Astrocyte (in vitro differentiated cells and primary cell): ENCODE measurements at places on chromosomes 12 and 14.

GRCh38 chr12:49854976-49855375, 12.1 kb upstream of the BCDIN3D start:
- DNase-seq: no peak

DNA sequence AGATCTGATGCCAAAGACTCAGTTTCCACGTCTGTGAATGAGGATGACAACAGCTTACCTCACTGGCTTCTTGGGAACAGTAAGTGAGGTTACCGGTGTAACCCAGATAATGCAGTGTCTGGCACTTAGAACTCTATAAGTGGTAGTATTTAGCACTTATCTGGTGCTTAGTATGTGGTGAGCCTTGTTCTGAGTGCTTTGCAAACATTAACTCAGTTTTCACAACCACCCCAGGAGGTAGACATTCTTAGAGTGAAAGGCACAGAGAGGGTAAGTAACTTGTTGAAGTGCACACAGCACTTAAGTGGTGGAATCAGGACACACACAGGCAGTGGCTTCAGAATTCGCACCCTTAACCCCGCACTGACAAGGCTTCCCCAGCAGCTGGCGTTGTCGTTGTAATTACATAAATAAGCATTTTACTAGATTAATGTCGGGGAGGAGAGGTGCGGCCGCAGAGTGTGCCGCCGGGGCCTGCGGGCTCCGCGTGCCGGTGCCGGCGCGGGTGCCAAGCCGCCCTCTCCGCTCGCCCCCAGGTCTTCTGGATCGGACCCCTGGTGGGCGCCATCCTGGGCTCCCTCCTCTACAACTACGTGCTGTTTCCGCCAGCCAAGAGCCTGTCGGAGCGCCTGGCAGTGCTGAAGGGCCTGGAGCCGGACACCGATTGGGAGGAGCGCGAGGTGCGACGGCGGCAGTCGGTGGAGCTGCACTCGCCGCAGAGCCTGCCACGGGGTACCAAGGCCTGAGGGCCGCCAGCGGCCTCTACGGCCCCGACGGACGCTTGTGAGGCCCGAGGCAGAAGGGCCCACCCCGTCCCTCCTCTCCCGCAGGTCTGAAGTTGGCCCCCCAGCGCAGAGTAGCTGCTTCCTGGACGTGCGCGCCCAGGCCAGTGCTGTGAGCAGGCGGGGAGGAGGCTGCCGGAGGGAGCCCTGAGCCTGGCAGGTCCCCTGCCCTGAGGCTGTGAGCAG, 4.6 kb downstream of the AQP2 start:
- DNase-seq: no peak

GRCh38 chr12:62481843-62482540, 15.4 kb downstream of the MON2 start:
- no peak for DNase-seq

- peak; percentile 49 for DNase-seq
These were observed 23.4 kb upstream of the RAB35 start for GRCh38 chr12:120139958-120140357.

DNA sequence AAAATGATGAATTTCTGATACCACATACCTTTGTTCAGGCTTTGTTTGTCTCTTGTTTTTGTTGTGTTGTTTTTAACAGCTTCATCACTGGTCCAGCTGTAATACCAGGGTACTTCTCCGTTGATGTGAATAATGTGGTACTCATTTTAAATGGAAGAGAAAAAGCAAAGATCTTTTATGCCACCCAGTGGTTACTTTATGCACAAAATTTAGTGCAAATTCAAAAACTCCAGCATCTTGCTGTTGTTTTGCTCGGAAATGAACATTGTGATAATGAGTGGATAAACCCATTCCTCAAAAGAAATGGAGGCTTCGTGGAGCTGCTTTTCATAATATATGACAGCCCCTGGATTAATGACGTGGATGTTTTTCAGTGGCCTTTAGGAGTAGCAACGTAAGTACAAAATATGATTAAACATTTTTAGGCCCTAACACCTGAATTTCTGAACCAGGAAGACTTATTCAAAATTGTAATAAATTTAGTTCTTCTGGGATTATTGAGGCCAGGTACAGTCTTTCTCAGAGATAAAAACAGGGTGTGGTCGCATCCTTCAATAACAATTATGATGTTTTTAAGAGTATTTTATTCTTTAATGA, 22.4 kb downstream of the RXYLT1 start:
- no peak for DNase-seq

- no peak for DNase-seq
These were observed 235.2 kb upstream of the KRR1 start for GRCh38 chr12:75746621-75747020.

GRCh38 chr14:55731881-55732498, 152.0 kb downstream of the KTN1 start:
- no peak for DNase-seq

GRCh38 chr12:84016956-84017355, 895.6 kb downstream of the SLC6A15 start:
- DNase-seq: no peak

- no peak for DNase-seq
These were observed 39.7 kb upstream of the SMUG1 start for GRCh38 chr12:54228471-54228870.

GRCh38 chr12:48008950-48009349, 4.7 kb upstream of the COL2A1 start:
- DNase-seq: no peak

- no peak for DNase-seq
These were observed at the start of gene MYO1H for GRCh38 chr12:109347589-109347988. TSS of gene MYO1H (plus strand) at chr12:109347900. CDS start at chr12:109347961, 61 bp downstream.

- DNase-seq: peak; percentile 6
These were observed 124.1 kb upstream of the RFLNA start for GRCh38 chr12:124170760-124171159.

GRCh38 chr12:58741226-58741625, 179.1 kb downstream of the LRIG3 start:
- DNase-seq: no peak

GRCh38 chr12:26728205-26729050, 104.6 kb downstream of the ITPR2 start:
- no peak for DNase-seq

DNA sequence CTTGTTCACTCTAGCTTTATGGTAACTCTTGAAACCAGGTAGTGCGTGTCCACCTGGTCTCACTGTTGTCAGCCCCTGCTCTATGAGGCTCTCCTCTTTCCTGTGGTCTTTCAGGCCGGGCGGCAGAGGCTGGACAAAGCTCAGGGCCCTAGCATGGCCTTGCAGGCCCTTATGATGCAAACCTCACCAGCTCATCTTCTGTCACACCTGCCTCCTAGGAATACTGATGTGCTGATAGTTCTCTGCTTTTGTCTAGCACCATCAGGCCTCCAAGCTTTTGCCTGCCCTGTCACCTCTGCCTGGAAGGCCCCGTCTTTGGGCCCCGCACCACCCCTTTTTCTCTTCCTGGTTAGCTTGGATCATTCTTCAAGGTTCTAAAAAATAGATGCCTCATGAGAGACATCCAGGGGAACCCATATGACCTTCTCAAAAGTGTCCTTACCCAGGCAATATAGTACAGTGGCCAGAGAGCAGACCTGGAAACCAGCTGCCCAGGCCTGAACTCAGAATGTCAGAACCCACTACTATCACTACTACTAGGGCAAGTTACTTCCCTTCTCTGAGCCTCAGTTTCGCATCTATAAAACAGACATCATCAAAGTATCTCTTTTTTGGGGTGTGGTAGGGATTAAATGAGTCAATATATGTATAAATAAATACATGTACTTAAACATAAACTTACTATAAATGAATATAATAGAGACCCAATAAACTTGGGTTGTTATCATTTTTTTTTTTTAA, 91.7 kb downstream of the ZFP36L1 start:
- DNase-seq: no peak

- no peak for DNase-seq
These were observed 19.7 kb downstream of the ASPG start for GRCh38 chr14:104105071-104105821.

- DNase-seq: no peak
These were observed 68.0 kb downstream of the NIN start for GRCh38 chr14:50762931-50763300.

DNA sequence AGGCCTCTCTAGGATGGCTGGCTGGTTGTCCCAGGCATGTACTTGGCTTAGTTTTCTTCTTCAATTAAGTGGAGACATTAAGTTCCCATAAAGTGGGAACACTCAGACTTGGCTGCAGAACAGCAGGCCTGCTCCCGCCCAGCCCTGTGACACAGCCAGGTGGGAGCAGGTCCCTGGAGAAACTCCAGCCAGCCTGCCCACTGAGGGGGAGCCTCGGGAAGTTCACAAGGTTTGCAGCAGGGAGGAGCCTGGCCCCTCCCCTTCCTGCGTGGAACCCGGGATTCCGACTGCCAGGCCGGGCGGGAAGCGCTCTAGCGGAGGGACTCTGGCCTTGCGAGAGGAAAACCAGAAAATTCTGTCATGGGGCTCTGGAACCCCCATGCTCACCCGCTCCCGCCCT, 98.3 kb upstream of the EVL start:
- DNase-seq: no peak

DNA sequence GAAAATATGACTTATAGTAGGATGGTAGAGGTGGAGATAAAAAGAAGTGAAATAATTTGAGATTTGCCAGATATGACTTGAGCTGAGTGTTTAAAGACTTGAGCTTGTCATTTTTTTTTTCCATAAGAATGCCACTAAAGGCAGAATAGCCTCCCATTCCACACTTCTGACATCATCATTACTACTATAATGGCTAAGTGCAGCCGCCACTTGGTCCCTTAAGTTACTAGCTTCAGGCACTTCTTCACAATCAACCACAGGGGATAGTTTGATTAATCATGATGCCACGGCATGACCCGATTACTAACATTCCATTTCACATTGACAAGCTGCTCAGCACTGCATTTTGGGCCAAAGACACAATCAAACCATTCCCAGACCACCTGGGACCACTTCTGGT, 127.9 kb downstream of the EFCAB11 start:
- peak; percentile 43 for DNase-seq

GRCh38 chr12:31029468-31029867, 44.2 kb upstream of the DDX11 start:
- DNase-seq: no peak

- no peak for DNase-seq
These were observed 9.2 kb upstream of the CYP46A1 start for GRCh38 chr14:99674776-99675381.

GRCh38 chr12:54393207-54393609, 8.7 kb upstream of the ZNF385A start:
- DNase-seq: no peak

GRCh38 chr12:54360717-54361456, 3.4 kb downstream of the GPR84 start:
- peak; percentile 60 for DNase-seq

DNA sequence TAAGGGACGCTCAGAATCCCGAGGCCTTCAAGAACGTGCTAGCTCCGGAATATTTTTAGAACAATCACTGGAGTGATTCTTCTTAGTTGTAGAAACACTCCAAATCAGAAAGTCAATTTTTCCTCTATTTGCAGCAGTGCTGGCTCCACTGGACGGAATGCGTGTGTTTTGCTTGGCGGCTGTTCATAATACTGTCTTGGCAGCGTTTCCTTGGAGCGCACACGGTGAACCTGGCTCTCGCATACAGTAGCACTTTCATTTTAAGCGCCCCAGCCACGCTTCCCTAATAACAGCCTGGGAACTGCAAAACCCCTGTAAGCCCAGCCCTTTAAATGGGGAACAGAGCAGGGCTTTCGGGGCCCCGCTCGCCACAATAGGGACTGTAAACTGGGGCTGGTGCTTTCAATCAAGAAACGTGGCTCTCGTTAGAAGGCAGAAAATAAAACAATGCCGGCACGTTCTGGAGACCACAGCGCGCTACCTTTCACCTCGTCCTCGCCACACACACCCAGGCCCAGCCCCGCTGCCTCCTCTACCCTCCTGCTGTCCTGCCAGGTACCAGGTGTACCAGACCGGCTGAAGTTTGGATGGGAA, 79.9 kb downstream of the BCL11B start:
- DNase-seq: peak; percentile 80

DNA sequence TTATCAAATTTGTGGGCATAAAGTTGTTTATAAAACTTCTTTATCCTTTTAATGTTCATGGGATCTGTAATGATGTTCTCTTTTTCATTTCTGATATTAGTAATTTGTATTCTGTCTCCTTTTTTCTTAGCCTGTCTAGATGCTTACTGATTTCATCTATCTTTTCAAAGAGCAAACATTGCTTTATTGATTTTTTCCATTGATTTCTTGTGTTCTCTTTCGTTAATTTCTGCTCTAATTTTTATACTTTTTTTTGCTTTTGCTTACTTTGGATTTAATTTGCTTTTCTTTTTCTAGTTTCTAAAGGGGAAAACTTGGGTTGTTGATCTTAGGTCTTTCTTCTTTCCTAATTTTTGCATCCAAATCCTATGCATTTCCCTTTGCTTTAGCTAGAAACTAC, 42.5 kb downstream of the CRADD start:
- no peak for DNase-seq

DNA sequence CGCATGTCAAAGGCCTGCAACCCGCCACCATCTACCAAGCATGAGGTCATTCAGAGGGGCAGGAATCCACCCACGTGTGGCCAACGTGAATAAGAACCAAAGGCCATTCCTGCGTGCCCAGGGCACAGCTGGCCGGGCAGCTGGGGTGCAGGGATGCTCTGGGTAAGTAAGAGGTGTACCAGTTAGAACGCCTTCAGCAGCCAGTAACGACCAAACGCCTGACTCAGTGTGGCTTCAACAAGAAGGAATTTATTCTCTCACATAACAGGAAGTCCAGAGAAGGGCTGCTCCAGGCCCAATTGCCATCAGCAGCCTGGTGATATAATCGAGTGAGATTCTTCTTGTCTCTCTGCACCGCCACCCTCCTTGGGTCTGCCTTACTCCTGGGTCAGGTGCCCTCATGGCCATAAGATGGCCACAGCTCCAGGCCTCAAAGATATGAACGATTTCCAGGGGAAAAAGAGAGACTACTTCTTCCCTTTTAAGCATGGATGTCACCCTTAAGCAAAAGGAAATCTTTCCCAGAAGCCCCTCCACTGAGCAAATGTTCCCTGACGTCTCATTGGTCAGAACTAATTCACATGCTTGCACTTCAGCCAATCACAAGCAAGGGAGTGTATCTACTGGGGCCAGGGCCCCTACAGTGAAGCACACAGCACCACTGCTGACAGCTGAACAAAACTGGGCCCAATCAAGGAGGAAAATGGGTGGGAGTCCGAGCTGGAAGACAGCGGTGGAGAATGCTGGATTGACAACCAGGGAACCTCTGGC, 7.3 kb downstream of the TTC7B start:
- DNase-seq: peak; percentile 37

DNA sequence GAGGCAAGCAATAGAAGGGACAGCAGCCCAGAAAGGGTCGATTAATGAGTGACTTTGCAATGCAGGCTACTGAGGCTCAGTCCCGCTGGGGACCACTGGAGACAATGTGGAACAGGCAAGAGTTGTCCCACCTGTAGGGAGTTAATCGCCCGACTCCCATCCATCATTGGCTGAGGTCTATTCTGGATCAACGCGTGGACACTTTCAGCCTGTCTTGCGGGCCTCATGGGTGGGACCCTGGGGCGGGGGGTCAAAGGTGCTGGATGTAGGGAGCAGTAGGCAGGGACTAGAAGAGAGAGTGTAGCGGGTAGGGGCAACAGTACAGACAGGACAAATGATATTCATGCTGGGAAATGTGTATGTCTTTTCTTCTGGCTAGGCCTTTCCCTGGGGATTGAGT, 6.1 kb downstream of the IFI27L2 start:
- DNase-seq: no peak

- DNase-seq: no peak
These were observed 201.2 kb downstream of the TTC8 start for GRCh38 chr14:89025561-89026236.
